Fibroblast of pulmonary artery (primary cell): ENCODE measurements at places on chromosomes 2 and 18.
A peak's percentile ranks its signal among the peaks of the same experiment; 100 is the strongest.

- peak; percentile 4 for DNase-seq
Measured at GRCh38 chr2:4914551-4914950, 777.6 kb upstream of the SOX11 start.

DNA sequence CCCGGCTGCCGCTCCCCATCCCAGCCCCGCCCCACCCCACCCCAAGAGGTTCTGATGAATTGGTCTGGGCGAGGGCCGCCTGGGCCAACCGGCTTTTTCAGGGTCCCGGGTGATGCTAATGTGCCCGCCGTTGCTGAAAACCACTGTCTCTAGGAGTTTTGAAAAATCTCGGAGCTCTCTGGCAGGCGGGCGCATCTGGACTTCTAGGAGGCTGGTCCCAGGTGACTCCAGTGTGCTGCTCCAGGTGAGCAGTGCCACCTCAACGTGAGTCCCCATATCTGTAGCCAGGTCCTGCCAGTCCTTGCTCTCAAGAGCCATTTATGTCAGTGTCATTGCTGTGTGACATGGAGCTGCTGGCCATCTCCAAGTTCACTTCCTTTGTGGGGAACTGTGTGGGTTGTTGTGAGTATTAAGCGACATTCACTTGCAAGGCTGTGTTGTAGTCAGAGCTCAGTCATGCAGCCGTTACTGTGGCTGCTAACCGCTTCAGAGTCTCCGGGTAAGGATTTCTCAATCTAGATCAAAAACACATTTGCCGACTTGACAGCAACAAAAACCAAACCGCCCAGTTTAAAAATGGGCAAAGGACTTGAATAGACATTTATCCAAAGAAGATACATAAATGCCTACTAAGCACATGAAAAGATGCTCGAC lies at the start of gene RFX8:
TSS of gene RFX8 (minus strand) at position 382 of the 654 bp plus-strand sequence. CDS start 8,264 bp downstream, outside the sequence.
- DNase-seq = peak; percentile 86

DNA sequence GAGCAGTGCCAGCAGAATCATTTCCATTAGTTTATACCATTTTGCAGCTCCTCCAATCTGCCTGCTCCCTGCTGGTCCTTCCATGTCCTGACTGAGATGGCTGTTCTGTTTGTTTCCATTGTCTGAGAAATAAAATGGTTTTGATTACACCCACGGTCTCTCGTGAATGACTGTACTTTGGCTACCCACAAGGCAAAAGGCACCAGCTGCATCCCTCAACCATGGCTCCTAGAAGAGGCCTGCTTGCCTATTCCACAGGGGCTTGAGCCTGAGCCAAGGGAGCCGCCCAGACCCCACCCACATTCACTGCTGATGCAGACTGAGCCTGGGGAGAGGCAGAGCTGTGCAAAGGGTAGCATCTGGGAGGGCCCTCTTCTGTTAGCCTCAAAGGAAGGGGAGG lies 31.2 kb downstream of the MARCHF4 start:
- DNase-seq = no peak

DNA sequence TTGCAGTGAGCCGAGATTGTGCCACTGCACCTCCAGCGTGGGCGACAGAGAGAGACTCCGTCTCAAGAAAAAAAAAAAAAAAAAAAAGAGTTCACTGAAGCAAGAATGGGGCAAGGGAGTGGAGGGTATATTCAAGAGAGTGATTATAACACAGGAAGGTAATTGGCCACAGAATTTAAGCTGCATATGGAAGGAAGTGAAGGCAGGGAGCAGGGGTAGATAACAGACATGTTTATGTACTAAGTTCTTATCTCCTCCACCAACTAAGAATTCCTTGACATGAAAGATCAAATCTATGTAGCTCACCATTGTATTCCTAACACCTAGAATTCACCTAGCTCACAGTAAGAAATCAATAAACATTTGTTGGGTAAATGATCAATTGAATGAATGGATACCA lies 37.3 kb downstream of the GKN2 start:
- DNase-seq = no peak

DNA sequence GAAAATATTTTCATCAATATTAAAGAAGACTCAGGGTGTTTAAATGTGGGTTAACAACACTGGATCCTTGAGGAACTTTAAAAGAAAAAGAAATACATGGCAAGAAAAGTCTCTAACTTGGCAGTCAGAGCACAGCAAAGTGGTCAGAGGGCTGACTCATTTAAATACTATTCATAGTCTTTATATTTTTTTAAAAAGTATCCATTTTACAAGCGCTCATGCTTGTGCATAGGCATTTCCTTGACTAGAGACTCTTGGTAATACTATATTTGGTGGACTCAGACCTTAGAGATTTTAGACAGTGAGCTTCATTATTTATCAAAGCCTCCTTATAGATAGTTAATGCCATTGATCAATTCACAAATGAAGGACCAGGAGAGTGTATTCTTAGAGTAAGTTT lies 110.2 kb downstream of the ABCA12 start:
- peak; percentile 34 for DNase-seq

DNA sequence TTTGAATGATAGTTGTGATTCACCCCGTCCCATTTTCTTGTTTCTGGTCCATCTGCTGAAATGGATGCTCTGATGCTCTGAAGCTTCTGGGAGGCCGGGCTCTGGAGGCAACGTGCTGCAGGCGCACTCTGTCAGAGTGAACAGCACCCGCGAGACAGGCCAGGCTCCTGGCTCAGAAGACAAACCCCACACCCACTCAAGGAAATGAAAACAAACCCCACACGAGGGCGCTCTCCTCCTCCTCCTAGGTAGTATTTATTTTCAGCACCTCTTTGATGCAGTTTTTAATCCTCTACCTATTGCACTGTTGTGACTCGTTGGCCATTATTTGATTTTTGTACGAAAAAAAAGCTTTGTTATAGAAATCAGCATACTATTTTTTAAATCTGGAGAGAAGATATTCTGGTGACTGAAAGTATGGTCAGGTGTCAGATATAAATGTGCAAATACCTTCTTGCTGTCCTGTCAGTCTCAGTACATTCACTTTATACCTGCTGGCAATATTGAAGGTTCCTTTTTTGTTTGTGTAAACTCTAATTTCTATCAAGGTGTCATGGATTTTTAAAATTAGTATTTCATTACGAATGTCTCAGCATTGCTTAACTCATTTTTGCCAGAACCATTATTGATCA lies 10.3 kb upstream of the CHST10 start:
- peak; percentile 58 for DNase-seq

- peak; percentile 93 for DNase-seq
Measured at GRCh38 chr2:37561615-37562569, 109.5 kb downstream of the CDC42EP3 start.

GRCh38 chr18:35005963-35006577 lies 35.1 kb upstream of the MAPRE2 start:
- peak; percentile 87 for DNase-seq

GRCh38 chr2:74037379-74037860 lies 52.7 kb downstream of the TET3 start:
- peak; percentile 73 for DNase-seq

DNA sequence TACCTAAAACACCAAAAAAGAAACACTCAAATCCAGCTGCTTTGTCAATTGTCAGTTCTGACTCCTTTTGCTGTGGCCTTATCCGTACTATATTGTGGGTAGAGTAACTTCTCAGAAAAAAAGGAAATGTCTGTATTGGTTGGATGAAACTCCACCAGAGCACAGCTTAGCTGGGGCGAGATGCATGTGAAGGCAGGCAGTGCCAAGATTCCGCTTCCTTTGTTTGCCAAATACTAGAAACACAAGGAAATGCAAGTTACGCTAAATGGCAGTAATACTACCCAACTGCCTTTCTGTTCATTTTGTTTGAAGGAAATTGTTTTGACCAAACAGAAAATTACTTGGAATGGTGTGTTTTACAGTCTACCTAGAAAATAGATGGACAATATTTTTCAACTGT lies 10.0 kb downstream of the KLF11 start:
- DNase-seq = no peak

- no peak for DNase-seq
Measured at GRCh38 chr2:63192169-63192888, 141.7 kb downstream of the OTX1 start.

- DNase-seq = peak; percentile 26
Measured at GRCh38 chr2:31354837-31355236, 59.7 kb downstream of the XDH start.

- no peak for DNase-seq
Measured at GRCh38 chr18:27447451-27447881, 262.4 kb upstream of the CHST9 start.

GRCh38 chr2:3712831-3713503 lies 9.6 kb downstream of the DCDC2C start:
- peak; percentile 2 for DNase-seq

DNA sequence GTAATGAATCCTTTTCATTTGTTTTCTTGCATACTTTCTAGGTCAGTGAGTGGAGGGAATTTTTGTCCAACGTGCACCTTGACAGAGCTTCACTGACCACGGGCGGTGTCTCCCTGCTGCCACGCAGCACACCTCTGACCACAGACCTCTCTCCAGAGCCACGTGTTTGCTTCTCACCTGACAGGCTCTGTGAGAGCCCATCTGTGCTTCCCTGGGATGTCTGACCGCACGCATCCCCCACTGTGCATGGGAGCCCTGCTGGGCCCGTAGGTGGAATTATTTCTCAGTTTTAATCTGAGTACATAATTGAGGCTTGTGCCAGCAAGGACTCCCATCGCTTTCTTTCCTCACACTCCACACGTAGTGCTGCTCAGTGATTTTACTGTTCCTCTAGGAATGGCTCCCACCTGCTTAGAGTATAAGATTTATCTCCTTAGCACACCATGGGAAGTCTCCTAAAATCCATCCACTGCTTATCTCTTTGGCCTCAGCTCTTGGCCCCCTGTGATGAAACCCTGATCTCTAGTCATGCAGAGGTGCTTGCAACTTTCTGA lies 482.6 kb downstream of the TSN start:
- no peak for DNase-seq

DNA sequence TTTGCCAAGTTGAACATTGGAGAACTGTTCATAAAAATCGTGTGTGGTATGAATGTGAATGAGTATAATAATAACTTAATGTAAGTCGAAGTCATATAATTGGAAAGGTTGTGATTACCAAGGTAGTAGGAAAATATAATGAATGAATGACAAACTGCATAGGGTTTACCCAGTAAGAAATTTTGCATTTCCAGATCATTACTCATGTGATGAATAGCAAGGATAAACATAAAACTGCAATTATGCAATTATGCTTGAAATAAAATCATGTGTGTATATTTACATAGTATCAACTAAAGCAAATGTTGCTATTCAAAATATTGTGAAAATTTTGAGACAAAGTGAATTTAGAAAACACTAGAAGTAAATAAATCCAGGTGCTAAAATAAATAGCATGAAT lies 1108.7 kb upstream of the TMEFF2 start:
- DNase-seq = no peak

- peak; percentile 48 for DNase-seq
Measured at GRCh38 chr2:168686452-168687191, 115.8 kb upstream of the NOSTRIN start.

DNA sequence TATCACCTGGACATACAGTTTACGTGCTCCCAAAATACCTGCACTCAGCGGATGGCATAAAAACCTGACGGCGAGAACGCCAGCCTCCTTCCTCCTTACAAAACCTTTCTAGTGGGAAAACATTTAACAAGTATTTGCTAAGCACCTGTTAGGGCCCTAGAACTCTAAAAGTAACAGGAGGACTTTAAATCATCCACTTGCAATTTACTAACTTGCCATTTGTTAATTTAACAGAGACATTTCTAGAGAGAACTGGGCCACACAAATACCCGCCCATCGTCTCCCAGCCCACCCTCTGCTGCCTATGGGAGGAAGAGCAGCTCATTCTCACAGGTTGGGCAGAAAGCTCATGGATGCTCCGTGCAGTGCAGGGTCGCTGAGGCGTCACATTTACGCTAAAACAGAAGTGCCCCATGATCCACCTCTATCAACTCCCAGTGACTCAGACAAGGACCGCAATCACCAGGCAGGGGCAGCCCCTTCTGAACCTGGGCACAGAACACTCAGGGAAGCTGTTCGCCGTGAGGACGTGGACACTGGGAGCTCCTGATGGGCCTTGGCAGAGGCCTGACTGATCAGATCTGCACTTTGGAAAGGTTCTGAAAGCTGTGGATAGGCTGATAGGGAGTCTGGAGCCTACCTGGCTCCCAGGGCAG lies 106.9 kb downstream of the HDAC4 start:
- no peak for DNase-seq

- no peak for DNase-seq
Measured at GRCh38 chr2:183993052-183993451, 605.3 kb upstream of the ZNF804A start.

DNA sequence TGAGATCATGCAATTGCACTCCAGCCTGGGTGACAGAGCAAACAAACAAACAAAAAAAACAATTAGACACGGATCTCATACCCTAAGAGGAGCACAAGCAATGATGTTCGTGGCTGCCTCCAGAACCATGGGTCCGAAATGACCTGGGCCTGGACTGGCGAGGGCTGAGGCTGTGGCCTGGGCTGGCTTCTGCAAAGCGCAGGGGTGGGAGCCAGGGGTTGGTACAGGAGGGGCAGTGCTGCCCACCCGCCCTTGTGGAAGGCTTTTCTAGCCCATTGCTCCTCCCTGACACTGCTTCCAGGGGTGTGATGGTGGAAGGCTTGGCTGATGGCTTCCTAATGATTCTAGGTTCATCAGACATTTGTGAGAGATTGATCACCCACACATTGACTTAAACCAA lies 167.8 kb downstream of the FHOD3 start:
- no peak for DNase-seq

- DNase-seq = no peak
Measured at GRCh38 chr2:118878531-118879149, 31.2 kb upstream of the EN1 start.

GRCh38 chr2:88831792-88832248 lies 140.3 kb downstream of the RPIA start:
- peak; percentile 56 for DNase-seq

- no peak for DNase-seq
Measured at GRCh38 chr2:9980520-9980919, 29.0 kb downstream of the GRHL1 start.

GRCh38 chr2:145931781-145932395 lies 1412.0 kb upstream of the ZEB2 start:
- DNase-seq = no peak

DNA sequence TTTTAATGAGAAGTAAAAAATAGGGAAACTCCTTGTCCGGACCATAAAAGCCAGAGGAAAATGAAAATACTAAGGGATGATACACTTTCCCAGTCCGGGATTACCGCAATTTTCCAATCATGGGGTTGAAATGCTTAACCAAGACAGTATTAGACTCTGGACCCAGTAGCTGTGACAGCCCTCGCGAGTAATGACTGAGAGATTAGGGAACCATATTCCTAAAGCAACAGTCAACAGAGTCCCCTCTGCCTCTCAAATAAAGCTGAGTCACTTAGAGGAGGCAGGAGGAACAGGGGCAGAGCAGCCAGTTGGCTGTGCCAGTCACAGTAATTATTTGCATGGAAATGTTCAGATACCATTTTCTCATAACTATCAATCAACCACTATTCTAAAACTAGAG lies 34.8 kb downstream of the GPATCH11 start:
- DNase-seq = no peak

- peak; percentile 44 for DNase-seq
Measured at GRCh38 chr2:186903216-186903615, 54.2 kb upstream of the ZSWIM2 start.
